ENCODE measurements at places on chromosomes 1 and 21. TPM values are rescaled to one million over a fixed set of nuclear protein-coding genes. Genes with fewer than 3 reads are reported as not detected.

The BACE2 gene
- not detected for total RNA-seq

DNA sequence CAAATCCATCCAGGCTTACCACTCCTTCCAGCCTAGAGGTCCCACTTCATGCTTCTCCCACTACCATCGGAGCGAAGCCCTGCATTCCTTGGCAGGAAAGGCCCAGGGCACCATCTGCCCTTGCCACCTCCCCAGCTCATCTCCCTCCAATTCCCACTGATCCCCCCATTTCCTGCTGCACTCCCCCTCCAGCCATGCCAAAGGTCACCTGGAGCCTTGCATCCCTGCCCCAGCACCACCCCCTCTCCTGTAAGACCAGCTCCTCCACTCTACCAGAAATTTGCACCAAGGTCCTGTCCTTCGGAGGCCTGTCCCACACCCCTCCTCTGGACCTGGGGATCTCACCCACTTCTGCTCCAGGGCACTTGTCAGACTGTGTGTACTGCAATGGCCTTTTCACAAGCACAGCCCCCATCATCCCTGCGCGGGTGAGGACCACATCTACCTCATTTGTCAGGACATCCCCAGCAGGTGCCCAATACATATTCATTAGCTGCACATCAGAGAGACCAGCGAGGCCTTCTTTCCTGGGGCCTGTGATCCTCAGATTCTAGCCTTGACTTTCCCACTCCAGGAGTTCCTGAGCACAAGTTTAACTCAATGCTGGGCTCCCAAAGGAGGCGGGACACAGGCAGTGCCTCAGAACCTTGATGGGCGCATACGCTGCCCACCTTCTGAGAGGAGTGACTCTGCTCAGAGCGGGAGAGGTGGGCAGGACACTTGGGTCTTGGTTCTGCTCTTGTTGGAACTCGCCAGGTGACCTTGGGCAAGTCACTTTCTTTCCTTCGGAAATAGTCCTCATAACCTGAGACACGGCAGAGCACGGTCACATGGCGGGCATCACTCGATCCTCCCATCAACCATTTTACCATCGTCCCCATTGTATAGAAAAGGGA lies 49.9 kb upstream of the EDN2 start:
- ATAC-seq, result no peak

DNA sequence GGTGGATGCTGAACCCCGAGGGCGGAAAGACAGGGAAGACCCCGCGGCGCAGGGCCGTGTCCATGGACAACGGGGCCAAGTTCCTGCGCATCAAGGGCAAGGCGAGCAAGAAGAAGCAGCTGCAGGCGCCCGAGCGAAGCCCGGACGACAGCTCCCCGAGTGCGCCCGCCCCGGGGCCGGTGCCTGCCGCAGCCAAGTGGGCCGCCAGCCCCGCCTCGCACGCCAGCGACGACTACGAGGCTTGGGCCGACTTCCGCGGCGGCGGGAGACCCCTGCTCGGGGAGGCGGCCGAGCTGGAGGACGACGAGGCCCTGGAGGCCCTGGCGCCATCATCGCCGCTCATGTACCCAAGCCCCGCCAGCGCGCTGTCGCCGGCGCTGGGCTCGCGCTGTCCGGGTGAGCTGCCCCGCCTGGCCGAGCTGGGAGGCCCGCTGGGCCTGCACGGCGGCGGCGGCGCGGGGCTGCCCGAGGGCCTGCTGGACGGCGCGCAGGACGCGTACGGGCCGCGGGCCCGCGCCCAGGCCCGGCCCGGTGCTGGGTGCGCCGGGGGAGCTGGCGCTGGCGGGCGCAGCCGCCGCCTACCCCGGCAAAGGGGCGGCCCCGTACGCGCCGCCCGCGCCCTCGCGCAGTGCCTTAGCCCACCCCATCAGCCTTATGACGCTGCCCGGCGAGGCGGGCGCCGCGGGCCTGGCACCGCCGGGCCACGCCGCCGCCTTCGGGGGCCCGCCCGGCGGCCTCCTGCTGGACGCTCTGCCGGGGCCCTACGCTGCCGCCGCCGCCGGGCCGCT lies 20.7 kb downstream of the FOXO6 start:
- ATAC-seq, result peak; percentile 68

DNA sequence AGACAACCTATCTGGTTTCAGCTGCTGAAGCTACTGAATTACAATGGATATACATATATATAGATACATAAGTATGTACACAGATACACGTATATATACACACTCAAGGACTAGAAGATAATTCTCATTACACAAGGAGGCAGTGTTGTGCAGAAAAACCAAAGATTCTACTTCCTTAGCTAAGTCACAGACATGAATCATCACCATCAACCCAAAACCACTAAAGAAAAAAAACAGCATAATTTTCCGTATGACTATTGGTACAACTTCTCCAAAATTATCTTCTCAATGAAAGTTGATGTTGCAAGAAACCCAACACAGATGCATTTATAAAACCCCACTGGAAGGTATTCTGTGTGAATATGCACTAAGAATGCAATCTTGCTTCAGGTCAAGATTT lies 36.8 kb upstream of the RPF1 start:
- peak; percentile 99 for ATAC-seq

Data from activated T-helper 17 cell treated with anti-CD3 and anti-CD28 coated beads, Interleukin-2, amount 50 U/mL, for 72 hours (primary cell).